Iris pigment epithelial cell (primary cell): ENCODE measurements at places on chromosomes 2 and 18.
A peak's percentile ranks its signal among the peaks of the same experiment; 100 is the strongest.

DNA sequence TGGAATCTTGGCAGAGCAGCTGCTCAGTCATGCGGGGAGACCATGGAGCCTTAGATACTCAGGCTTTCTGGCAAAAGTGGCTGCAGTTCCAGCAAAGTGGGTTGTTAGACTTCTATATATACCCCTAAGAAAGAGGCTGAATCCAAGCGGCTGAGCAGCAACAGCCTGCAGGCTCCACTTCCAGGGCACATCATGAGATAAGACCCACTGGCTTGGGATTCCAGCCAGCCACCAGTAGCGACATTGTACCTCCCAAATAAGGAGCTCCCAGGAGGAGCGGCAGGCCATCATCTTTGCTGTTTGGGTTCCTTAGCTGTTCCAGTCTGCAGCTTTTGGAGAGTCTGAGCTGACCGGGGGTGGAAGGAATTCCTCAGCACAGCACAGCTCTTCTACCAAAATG is 150.3 kb upstream of the ST6GAL2 start:
- DNase-seq: no peak

DNA sequence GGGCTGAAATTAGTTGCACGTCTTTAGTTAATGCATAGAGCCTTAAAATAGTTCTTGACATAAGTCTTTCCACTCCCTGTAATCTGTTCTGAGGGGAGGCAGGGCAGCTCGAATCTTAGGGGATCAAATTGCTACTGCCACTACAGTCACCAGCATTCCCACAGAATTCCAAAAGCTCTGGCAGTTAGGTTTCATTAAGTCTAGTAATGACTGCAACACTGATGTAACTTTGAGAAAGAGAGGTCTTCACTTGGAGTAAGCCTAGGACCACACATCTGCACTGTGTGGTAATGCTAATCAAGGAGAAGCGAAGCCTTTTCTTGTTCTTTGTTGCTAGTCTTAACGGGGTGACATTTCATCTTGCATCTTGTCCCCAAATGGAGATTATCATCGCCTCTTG is 19.3 kb upstream of the NCK2 start:
- DNase-seq: no peak

GRCh38 chr2:159199761-159200465 is 86.6 kb downstream of the WDSUB1 start:
- DNase-seq: no peak

- DNase-seq: peak; percentile 65
Measured at GRCh38 chr2:13193075-13193474, 476.3 kb downstream of the TRIB2 start.

GRCh38 chr2:159030674-159031380 is 62.4 kb downstream of the TANC1 start:
- DNase-seq: peak; percentile 84

- DNase-seq: no peak
Measured at GRCh38 chr2:131584940-131585339, 57.3 kb downstream of the CCDC74A start.

DNA sequence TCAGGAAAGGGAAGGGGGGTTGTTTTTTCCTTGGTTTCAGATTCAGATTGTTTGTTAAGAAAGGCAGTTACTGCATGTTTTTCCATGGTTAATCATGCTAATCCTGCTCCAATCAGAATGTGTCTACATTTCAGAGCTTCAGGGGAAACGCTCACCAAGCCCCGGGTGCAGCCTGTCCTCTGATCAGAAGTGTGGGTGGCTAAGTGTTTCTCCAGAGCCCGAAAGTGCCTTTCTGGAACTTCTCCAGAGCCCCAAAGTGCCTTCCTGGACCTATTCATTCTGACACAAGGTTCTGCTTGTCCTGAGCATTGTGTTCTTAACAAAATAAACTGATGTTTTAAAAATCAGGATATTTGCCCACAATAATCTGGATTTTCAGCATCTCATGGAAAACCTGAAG is 359.0 kb upstream of the ZNF521 start:
- DNase-seq: no peak

GRCh38 chr18:22946217-22946616 is 13.1 kb downstream of the RBBP8 start:
- no peak for DNase-seq

GRCh38 chr2:203871371-203871983 is 3.9 kb downstream of the CTLA4 start:
- DNase-seq: no peak

GRCh38 chr2:77268626-77269025 is 253.6 kb downstream of the LRRTM4 start:
- DNase-seq: peak; percentile 7

DNA sequence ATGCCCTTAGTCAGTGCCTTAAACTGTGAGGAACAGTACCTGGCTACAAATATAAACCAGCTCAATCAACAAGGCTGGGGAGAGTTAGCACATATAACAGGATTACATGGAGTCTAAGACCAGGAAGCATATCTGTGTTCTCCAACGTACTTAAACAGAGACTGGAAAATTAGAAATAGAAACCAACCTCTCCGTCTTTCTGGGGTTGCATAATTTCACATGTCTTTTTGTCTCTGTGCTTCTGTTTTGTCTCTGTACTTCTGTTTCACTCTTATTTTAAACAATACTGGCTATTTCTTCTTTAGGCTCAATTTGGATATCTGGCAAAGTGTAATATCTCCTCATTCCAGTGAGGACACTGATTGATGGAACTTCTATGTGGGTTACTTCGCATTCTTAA is 749.0 kb upstream of the ZEB2 start:
- no peak for DNase-seq

DNA sequence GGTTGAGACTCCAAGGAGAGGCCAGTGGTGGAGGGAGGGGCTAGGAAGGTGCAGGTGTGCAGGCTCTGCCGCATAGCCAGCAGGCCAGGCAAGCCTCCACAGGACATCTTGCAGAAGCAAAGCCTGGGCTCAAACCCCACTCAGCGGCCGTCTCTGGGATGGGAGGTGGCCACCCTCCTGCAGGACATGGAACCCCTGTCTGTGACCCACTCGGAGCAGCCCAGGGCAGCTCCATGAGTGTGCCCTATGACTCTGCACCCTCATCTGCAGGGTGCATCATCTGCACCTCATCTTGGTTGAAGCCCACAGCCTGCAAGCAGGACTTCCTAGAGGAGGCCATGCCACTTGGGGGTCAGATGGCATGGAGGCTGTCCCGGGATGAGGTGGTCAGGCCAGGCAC is 46.3 kb downstream of the GPC1 start:
- DNase-seq: no peak

- peak; percentile 100 for DNase-seq
Measured at GRCh38 chr2:237128026-237128703, 42.5 kb downstream of the COPS8 start.

GRCh38 chr2:80987466-80987865 is 682.9 kb upstream of the LRRTM1 start:
- no peak for DNase-seq

DNA sequence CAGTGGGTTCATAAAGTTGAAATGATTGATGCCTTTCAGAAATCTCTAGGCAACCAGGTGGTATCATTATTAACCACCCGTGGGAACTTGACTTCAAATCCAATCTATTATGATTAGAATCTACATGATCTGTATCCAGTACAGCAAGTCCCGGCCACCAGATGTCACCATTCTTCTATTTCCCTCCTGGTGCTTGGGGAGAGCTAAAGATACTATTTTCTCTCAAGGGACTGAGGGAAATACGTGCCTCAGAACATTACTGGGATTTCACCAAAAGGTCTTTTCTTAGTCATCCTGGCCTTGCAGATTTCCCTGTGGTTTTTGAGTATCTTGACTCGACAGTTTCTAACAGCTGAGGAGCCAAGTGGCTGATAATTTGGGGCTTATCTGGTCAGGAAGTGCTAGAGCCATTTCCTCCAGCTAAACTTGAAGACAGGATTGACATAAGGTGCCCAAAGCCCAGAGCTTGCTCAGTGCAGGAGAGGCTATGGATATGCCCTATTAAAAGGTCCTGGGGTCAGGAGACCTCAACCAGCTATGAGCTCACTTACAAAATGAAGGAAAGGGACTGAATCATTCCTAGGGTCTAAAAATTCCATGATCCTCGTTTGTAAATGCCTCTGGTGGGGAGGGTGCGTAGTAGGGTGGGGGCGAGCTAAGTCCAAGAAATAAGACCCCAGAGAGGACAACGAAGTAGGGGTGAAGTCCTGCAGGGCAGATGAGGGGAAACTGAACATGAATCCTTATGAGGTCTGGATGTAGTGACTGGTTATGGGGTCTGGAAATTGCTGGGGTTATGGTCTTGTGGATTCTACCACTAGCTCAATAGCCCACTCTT is 135.4 kb upstream of the MGAT5 start:
- DNase-seq: peak; percentile 98

DNA sequence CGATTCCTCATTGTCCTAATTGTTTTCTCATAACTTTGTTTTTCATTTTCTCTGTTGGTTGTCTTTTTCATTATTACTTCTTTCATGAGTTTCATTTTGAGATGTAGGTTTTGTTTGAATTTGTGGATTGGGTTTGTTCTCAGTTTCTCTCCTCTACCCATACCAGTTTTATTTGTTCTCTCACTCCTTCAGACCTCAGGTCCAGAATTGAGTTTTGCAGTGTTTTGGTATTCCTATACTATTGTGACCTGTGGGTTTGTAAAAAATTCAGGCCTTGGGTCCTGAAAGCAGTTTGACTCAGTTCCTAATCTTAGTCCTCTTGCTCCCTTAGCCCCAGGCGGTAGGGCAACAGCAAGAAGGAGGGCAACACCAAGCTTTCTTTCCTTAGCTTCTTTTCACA is 28.3 kb upstream of the UBE2E3 start:
- DNase-seq: no peak

- DNase-seq: no peak
Measured at GRCh38 chr2:239678666-239679296, 278.0 kb upstream of the HDAC4 start.

DNA sequence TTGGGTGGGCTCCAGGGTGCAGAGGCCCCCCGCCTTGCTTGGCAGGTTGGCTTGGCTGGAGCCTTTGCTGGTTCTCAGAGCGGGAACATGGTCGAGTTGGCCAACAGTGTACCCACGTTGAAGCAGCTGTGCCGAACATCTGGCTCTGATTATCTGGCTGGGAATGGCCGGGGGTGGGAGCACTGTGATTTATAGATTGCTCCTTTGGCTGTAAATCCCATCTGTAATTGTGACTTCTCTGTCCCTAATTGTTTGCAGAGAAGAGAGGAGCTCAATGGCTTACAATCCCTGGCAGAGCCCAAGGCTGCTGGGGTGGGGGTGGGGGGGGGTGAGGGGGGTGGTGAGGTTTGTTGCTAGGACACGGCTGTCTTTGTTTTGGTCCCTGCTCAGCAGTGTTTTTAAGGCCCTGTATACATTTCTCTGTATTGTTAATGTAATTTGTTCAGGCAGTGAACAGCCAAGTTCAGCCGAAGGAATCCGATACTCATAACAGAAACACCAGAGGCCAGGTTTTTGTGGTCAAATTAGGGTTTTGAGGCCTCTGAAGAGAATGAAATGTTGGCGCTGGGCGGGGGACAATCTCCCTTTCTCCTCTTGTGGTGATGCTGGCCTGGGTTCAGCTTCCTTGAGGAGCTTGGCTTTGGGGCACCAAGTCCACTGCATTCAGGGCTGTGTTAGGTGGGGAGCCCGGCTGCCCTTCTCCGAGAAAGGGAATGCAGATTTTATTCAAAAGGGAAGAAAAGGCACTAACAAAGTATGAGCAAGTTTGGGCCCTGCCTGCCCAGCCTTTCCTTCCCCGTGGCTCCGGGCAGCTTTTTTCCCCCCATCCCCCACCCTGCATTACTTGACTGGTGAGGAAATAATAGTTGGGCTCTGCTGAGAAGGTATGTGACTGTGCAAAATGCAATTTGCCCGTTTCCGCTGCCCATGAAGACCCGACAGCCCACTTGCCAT is 82.5 kb downstream of the TCF7L1 start:
- DNase-seq: peak; percentile 76

GRCh38 chr2:171547256-171547655 is 25.0 kb downstream of the CYBRD1 start:
- no peak for DNase-seq

DNA sequence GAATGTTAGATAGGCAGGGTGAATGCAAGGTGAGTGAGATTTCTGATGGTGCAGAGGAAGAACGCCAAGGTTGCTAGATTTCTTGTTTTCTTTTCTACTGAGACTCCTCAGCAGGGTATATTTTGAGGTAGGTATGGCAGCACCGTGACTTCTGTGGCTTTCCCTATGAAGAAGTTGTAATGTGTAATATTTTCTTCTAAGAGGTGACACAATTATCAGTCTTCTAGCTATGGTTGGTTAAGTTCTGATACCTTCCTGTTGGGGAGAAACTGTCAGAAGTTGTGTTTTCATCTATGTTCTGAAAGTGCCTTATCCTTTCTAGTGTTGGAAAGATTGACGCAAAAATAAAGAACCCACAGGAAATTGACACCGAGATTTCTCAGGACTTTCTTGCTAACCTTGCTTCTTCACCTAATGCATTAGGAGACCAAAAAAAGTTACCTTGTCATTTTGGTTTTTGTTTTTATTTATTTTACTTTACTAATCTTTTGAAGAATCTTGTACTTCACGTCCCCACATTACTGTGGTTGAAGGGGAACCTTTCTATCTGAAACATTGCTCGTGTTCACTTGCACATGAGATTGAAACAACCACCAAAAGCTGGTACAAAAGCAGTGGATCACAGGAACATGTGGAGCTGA is 11.9 kb downstream of the IL18R1 start:
- DNase-seq: no peak

DNA sequence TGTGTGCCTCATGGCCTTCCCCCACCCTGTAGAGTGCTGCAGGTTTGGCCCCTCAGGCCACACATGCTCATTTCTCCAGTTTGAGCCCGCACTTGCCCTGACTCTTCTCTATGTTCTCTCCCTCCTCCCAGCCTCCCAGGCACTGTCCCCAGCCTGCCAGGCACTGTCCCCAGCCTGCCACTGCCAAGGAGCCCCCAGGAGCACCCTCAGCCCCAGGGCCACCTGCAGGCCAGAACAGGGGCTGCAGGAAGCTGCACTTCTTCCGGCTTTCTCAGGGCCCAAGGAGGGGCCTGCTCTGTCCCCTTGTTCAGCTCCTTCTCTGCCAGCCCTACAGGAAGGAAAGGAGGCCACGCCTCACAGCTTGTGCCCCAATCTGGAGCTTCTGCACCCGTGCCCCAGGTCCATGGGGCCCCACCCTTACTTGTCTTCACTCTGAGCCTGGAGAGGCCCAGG is 31.6 kb downstream of the CYP26B1 start:
- DNase-seq: no peak

GRCh38 chr2:135817951-135818350 is 19.0 kb downstream of the LCT start:
- DNase-seq: no peak
